ENCODE measurements at places on chromosomes 3 and 15.

GRCh38 chr3:194756791-194757325 is 71.2 kb downstream of the FAM43A start:
- no peak for DNase-seq

DNA sequence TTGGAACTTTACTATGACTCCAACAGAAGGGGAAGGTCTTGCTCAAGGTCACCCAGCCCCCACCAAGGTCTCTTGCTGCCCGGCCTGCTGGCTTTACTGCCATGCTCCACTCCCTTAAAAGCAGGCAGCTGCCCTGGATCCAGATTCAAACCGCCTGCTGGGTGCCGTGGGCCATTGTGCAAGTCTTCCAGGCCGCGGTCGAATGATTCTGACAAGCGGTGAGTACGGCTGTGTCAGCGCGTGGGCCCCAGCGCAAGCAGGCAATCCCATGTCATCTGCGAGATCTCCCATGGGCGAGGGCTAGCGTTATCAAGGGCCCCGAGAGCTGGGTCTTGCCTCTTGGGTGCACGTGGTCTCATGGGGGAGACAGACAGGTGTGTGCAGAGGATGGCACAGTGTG is 37.6 kb downstream of the CORO2B start:
- DNase-seq = peak; percentile 34

GRCh38 chr3:110750201-110750600 is 321.4 kb upstream of the NECTIN3 start:
- DNase-seq = no peak

DNA sequence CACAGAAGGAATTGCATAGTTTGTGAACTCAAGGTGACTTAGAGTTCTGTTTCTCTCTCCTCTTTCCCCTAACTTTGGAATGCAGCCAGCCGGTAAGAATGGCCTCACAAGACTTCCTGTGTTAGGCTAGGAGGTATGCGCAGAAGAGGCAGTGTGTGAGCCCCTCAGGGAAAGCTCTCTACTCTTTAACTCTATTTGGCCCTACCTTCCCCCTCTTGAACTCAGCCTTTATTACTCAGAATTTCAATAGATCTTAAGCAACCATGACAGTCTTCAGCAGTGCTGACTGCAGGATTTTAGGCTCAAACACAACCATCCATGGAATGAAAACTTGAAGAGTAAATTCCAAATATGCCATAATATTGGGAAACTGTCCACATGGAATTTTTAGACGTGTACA is 209.5 kb downstream of the DTWD1 start:
- DNase-seq = no peak

GRCh38 chr3:129837065-129837642 is 56.4 kb downstream of the TMCC1 start:
- DNase-seq = no peak

GRCh38 chr3:17349093-17349492 is 393.3 kb downstream of the TBC1D5 start:
- no peak for DNase-seq

DNA sequence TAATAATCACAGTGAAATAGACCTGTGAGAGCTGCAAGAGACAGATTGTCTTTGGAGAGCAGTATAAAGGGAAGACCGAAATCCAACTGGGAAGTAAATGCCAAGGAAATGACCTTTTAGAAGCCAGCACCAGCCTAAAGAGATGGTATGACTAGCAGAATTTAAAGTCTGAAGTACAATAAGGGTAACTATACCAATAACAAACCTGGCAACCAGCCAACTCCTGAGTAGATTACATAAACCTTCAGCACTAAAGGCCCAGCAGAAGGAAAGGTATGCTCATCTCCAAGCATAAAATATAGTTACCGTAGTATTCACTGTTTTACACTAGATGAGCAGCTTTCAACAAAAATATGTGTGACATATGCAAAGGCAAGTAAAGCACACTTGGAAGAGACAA is 155.1 kb upstream of the SATB1 start:
- DNase-seq = peak; percentile 3

GRCh38 chr3:145272684-145273083 is 888.3 kb downstream of the PLOD2 start:
- no peak for DNase-seq

DNA sequence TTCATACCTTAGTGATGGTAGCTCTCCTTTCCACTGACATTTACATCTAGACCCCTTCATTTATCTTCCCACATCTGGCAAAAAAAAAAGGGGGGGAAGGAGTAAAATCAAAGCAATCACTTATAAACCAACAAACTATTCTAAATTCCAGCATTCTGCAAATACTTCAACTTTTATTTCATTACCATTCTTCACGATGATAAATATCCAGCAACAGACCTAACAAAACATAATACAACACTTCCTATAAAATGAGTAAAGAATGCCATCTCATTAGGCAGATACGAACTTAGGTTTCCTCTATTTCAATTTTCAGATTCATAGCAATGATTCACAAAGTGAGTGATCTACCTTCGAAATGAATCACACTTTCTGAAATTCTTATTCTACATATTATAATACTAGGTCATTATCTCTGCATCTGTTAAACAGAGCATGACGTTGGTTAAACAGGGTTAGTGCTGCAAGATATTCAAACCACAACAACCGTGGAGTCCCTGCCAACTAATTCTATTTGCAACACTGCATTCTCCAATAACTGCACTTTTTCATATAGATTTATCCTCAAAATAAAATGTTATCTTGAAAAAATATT is at the start of gene LRRFIP2:
TSS of gene LRRFIP2 (minus strand) at position 51 of the 595 bp plus-strand sequence. CDS start 25,599 bp downstream, outside the sequence.
- peak; percentile 22 for DNase-seq

DNA sequence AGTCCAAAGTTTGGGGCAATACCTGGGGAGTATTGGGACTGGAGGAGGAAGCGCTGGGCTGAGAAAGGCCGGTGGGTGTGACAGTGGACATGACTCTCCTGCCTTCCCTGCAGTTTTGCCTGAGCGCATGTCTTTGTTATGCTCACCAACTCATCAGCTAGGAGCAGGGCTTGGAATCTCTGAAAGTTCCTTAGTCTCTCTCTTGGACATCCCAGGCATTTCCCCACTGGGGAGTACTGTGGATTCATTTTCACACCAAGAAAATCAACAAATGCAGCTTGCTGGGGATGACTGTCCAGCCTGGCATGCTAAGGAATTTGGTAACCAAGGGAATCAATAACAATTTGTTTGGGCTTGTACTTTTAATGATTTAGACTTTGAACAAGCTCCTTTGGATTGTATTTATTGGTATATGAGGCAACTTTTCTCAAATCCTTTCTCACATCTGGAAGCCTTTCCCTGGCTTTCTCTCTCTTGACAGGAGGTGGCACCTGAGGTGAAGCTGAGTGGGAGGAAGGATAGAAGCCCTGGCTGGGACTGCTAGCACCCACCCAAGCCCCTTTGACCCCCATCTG is 48.5 kb upstream of the CHST2 start:
- no peak for DNase-seq

DNA sequence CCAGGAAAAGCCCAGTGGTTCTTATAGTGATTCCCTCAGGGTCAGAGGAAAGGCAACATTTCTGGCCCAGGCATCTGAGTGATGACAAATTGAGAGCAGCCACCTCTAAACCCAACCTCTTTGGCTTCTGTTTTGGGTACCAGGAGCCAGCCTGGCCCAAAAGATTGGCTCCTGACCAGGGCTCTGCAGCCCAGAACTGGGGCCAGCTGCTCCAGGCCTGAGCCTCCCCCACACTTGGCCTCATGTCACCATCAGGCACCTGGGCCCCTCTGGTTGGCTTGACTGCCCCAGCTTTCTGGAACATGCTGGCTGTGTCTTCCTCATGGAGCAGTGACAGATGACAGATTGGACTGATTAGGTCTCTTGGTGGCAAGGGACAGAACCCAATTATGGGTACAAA is 26.0 kb upstream of the HCN4 start:
- no peak for DNase-seq

- DNase-seq = no peak
Observed at GRCh38 chr15:77898811-77899730, 178.4 kb downstream of the TBC1D2B start.

GRCh38 chr3:5607581-5607980 is 420.1 kb downstream of the EDEM1 start:
- no peak for DNase-seq

GRCh38 chr15:92009162-92009561 is 155.7 kb downstream of the SLCO3A1 start:
- DNase-seq = no peak

- no peak for DNase-seq
Observed at GRCh38 chr3:102037209-102037608, 187.9 kb downstream of the NFKBIZ start.

GRCh38 chr15:91411586-91411985 is 311.5 kb downstream of the SV2B start:
- DNase-seq = peak; percentile 6
